ENCODE measurements at places on chromosomes 2 and 18.

DNA sequence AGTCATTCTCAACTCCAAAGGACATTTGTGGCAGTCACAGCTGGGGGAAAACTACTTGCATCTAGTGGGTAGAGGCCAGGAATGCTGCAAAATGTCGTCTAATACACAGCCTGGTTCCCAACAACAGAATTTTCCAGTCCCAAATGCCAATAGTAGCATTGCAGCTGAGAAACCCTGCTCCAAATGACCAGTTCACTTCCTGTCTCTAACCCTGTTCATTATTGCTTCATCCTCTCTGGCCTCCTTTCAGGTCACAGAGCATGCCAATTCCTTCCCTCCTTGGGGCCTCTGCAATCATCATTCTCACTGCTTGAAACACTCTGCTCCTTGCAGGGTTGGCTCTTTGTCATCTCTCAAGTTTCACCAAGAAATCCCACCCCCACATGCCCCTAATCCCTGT, 139.1 kb downstream of the IRS1 start:
- no peak for DNase-seq

- no peak for DNase-seq
These were observed 49.0 kb upstream of the EPAS1 start for GRCh38 chr2:46248171-46248570.

DNA sequence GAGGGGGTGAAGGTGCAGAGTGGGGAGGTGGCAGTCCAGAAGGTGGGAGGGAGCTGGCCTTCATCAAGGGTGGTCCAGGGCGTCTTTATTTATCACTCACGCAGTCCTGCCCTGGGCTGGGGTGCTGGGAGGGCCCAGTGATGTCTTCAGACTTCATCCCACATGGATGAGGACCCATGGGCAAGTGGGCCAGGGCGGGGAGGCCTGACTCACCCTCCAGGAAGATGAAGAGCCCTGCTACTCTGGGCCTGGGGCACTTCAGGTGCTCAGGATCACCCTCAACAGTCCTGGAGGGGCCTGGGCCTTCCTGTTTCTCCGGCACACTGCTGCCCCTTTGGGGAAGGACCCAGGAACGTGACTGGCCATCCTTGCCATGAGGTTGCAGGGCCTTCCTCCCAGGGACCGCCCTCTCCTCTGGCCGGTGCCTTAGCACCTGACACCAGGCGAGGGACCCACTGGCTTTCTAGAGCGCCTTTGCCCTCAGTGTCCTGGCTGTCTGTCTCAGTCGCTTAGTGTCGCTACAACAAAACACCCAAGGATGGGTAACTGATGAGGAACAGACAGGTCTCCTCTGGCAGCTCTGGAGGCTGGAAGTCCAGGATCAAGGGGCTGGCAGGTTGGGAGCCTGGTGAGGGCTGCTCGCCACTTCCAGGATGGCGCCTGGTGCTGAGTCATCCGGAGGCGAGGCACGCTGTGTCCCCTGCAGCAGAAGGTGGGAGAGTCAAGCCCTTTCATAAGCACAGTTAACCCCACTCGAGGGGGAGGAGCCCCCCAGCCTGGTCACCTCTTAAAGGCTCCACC, 57.8 kb upstream of the HS6ST1 start:
- no peak for DNase-seq

DNA sequence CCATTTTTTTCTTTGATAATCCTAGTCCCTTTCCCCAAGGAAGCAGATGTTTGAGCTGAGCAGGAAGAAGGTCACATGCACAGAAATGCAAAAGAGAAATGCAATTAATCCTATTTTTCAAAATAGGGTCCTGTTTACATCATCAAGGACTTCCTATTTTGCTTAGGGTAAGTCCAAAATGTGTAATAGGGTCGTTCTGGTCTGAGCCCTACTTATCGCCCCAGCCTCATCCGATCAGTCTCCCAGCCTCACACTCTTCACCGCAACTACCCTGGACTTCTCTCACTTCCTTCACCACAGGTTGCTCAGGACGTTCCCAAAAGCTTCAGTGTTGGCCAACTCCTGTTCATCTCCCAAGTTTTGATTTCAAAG, 32.8 kb downstream of the FOSL2 start:
- DNase-seq: no peak

- no peak for DNase-seq
These were observed 20.5 kb upstream of the RNF149 start for GRCh38 chr2:101329026-101329425.

DNA sequence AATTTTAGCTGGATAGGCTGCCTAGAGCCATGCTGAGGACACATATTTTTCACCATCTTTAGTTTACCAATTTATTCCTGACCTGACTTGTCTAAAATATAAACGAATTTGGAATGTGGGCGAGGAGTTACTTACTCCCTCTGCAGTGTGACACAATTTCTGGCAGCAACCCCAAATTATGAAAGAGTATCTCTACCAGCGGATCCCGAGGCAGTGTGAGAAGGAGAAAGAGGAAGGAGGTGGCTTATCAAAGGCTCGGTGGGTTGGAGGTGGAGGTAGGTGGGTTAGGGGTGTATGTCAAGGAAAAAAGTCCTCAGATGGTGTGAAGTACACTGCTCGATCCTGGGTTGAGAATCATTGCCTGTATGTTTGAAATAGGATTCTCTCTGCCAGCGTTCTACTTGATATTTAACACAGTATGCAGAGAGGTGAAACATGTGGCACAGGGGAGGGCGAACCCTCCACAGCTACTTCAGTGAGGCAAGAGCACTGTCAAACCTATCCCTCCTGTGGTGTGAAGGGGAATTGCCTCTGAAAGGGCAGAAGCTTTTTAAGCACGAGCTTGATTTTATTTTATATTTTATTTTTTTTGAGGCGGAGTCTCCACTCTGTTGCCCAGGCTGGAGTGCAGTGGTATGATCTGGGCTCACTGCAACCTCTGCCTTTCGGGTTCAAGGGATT, 76.0 kb downstream of the RFTN2 start:
- no peak for DNase-seq

- no peak for DNase-seq
These were observed 60.0 kb downstream of the TNS1 start for GRCh38 chr2:217942731-217943335.

GRCh38 chr2:219430633-219431615, 3.7 kb upstream of the SPEG start:
- no peak for DNase-seq

DNA sequence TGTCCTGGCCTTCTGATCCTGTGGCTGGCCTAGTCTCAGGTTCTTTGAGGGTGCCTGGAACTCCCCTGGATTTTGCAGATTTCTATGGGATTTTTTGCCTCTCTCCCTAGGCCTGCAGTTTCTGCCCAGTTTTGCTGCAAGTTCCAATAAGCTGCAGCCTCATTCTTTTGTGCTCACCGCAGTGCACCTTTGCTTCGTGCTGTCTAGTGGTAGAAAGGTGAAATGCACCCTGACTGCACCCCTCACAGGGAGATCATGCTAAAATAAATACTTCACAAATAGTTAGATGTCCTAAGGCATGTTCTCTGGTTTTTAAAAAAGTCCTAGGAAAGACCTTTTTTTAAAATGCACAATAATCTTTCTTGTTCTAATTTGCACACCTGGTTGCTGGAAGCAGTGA, 72.5 kb downstream of the GNAL start:
- DNase-seq: no peak

GRCh38 chr2:106581755-106582147, 94.6 kb downstream of the CD8B2 start:
- no peak for DNase-seq

DNA sequence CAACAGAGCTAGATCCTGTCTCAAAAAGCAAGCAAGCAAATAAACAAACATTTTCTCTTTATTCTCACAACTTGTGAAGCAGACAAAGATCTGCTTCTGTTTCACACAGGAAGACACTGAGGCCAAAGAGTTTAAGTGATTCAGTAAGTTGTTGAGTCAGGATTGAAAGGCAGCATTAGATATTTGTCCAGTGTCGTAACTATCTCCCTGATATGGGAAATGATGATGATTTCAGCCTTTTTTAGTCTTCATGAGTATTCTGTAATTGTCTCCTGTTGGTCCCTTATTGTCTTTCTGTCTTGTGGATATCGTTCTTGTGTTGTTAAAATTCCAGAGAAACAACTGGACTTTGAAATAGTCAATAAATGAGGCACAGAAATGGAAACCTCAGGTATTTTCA, 59.6 kb downstream of the GATA6 start:
- DNase-seq: no peak

- DNase-seq: no peak
These were observed 70.1 kb downstream of the BCL11A start for GRCh38 chr2:60483401-60483800.

DNA sequence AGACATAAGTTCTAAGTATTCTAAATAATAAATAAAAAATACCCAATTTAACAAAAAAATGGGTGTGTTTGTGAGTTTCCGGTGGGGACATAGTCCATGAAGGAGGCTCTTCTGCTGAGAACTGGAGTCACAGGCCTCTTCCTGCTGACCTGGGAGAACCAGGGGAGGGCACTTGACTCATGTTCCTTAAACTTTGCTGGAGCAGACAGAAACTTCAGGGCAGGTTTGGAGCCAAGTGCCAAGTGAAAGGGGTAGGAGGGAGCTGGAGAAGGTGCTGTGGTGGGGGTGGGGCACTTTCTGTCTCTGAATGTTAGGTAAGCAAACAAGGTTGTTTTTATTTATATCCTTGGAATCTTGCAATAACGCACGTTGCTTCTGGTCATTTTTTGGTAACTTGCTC, 78.8 kb upstream of the TTN start:
- DNase-seq: no peak

- no peak for DNase-seq
These were observed 41.0 kb downstream of the ROCK2 start for GRCh38 chr2:11303290-11304013.

DNA sequence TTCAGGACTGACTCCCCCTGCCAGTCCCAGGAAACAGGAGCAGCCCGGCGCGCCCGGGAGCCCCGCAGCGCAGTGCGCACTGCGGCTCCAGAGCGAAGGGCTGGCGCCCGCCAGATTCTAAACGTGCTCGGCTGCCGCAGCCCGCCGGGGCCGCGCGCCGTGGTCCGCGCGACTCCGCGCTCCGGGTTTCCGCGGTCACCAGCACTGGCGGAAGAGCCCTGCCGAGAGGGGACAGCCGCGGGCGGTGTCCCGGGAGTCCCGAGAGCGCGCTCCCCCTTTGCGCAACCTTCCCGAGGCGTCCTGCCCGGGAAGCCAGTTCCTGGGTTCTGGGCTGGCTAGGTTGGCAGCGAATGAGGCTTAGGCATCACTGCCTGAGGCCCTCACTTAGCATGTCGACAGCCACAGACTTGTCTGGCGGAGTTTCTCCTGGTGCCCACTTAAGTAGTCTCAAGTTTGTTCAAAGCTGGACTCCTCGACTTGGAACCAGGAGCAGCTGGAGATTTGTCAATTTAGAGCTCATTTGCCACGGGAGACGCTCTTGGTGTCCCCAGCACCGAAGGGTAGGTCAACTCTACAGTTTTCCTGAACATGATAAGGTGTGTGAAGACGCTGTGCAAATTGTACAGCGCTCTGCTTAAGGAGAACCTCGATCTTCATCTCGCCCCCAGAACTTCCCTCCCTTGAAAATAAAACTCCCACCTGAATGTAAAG, 1.5 kb upstream of the VSNL1 start:
- no peak for DNase-seq

DNA sequence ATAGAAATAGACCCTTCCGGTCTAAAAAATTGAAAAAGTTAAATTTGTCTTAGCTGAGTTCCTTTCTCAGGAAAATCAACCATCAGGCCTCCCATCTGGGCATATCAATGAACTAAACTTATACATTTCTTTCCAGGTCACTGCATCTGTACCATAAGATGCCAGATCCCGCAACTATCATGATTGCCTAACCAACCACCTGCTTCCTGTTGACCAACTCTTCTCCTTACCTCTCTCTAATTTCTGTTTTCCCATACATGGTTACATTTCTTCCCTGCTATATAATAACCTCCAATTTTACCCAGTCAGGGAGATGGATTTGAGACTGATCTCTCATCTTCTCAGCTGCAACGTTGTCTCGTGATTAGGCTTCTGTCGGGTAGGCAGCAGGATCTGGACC, 228.7 kb downstream of the FSIP2 start:
- DNase-seq: no peak

GRCh38 chr18:62572456-62572855, 49.6 kb downstream of the ZCCHC2 start:
- DNase-seq: no peak

DNA sequence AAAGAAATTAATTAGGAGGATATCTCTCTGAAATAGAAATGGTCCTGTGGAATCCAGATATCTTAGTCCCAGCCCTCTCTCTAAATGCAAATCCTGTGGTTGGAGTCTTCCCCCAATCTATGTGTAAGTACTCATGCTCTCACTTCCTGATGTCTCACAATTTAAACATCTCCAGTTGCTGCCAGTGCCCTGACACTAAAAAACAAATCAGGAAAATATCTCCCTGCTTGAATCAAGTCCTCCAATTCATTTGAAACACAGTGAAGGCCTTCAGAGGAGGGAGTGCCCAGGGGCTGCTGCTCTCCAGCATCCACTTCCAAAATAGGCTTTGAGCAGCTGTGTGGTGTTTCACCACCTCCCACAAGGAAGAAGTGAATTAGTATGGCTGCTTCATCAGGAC, 413.8 kb downstream of the RAD51AP2 start:
- no peak for DNase-seq

DNA sequence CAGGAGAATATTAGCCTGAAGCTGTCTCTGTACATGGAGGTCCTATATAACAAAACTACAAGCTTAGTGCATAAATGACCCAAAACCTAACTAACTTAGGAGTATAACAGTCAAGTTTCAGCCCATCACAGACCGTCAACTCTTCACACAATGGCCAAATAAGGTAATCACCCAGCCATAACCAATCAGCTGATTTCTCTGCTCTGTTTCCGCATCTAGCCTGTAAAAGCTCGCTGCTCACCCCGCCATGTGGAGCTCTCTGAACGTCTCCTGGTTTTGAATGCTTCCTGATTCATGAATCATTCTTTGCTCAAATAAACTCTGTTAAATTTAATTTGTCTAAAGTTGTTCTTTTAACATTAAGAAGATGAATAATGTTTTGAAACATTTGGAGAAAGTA, 593.6 kb downstream of the TMX3 start:
- DNase-seq: no peak

- DNase-seq: no peak
These were observed 271.0 kb upstream of the KCNJ3 start for GRCh38 chr2:154427453-154427852.

Data from effector CD4-positive, alpha-beta T cell (primary cell).